Smooth muscle cell of bladder (primary cell): ENCODE measurements at places on chromosomes 16 and 17. TPM values are rescaled to one million over a fixed set of nuclear protein-coding genes. Genes with fewer than 3 reads are reported as not detected.

SECTM1 gene
- 15.6 and 19.3 TPM in 2 replicates for total RNA-seq

BCAR1 gene
- 19.8 and 36.0 TPM in 2 replicates for total RNA-seq

PLLP gene
- not detected in 2 replicates for total RNA-seq

SLC12A3 gene
- total RNA-seq: under 0.01 TPM in 1 of 2 replicates, not detected in the other

C16orf54 gene
- not detected in 2 replicates for total RNA-seq

NUPR1 gene
- total RNA-seq: 32.5 and 50.5 TPM in 2 replicates

ZNF205 gene
- total RNA-seq: 11.8 and 12.8 TPM in 2 replicates

OMG gene
- 2.0 and 6.0 TPM in 2 replicates for total RNA-seq

BCKDK gene
- 11.7 and 15.9 TPM in 2 replicates for total RNA-seq

SRL gene
- under 0.01 and 0.09 TPM in 2 replicates for total RNA-seq

SALL1 gene
- 0.18 and 1.1 TPM in 2 replicates for total RNA-seq

WDR90 gene
- total RNA-seq: 4.6 and 8.7 TPM in 2 replicates

HES7 gene
- not detected in 2 replicates for total RNA-seq

GP1BA gene
- not detected in 2 replicates for total RNA-seq

NLRC3 gene
- under 0.01 and 0.09 TPM in 2 replicates for total RNA-seq

TEKT1 gene
- total RNA-seq: not detected in 2 replicates

PIEZO1 gene
- 117 and 159 TPM in 2 replicates for total RNA-seq

ALOX15B gene
- total RNA-seq: 0.18 TPM in 1 of 2 replicates, not detected in the other

SNX20 gene
- total RNA-seq: not detected in 2 replicates

C17orf100 gene
- 0.18 and 0.43 TPM in 2 replicates for total RNA-seq

UTS2R gene
- total RNA-seq: not detected in 2 replicates

TPSAB1 gene
- not detected in 2 replicates for total RNA-seq

COQ7 gene
- 17.4 and 21.1 TPM in 2 replicates for total RNA-seq

CCL15 gene
- total RNA-seq: not detected in 2 replicates

ABCA3 gene
- total RNA-seq: 0.43 and 0.55 TPM in 2 replicates

LRRC37A3 gene
- 2.1 and 2.8 TPM in 2 replicates for total RNA-seq

RNF222 gene
- total RNA-seq: not detected in 2 replicates

OTOP3 gene
- total RNA-seq: not detected in 2 replicates

RPRML gene
- total RNA-seq: not detected in 2 replicates

DPEP3 gene
- not detected in 2 replicates for total RNA-seq

PRKCB gene
- total RNA-seq: under 0.01 and 0.28 TPM in 2 replicates

TEX14 gene
- total RNA-seq: under 0.01 TPM in 1 of 2 replicates, not detected in the other

ADGRG3 gene
- not detected in 2 replicates for total RNA-seq

SCNN1G gene
- total RNA-seq: not detected in 2 replicates
